WTC11 (cell line): ENCODE measurements at places on chromosomes 2 and 18.

DNA sequence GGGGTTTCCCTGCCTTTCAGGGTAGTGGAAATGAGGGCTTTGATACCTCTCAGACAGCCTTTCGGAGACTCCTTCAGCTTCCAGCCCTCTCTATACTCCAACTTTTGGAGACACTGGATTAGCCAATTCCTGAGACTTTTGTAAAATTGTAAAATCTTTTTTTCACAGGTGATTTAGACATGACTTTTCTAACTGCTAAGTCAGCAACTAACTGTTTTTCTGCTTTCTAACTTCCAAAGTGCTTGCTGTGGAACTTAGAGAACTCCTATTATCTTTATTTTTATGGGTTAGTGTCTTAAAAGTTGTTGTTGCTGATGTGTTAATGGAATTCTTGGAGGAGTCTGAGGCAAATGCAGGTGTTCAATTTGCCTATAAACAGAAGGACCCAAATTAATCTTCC, 616.7 kb upstream of the ID2 start:
- H3K4me3 ChIP-seq = no peak overlapping the region
- H3K27ac ChIP-seq = no peak overlapping the region
- peaks cover 8% of the 10 kb centered on the region; the same call in 1 of the 2 replicates for H3K27me3 ChIP-seq

- no peak overlapping the region for H3K27ac ChIP-seq
- H3K4me3 ChIP-seq = no peak overlapping the region
Measured at GRCh38 chr2:67295406-67295805, 101.7 kb upstream of the ETAA1 start.

GRCh38 chr18:60543646-60544045, 171.1 kb upstream of the MC4R start:
- H3K27me3 ChIP-seq = no peaks in the 10 kb centered on the region
- 0 out of 2 replicates have a peak, but pooled peaks cover 3% of the 10 kb centered on the region for H3K4me1 ChIP-seq
- DNase-seq = no peak
- H3K27ac ChIP-seq = no peak overlapping the region
- H3K36me3 ChIP-seq = no peaks in the 10 kb centered on the region

GRCh38 chr18:49459404-49460171, 857 bp downstream of the DYM start:
- peak overlapping the region; percentile 73 for H3K4me3 ChIP-seq
- no peak overlapping the region for H3K27ac ChIP-seq
- peaks cover 11% of the 10 kb centered on the region for H3K27me3 ChIP-seq
- peaks cover 19% of the 10 kb centered on the region for H3K4me1 ChIP-seq

DNA sequence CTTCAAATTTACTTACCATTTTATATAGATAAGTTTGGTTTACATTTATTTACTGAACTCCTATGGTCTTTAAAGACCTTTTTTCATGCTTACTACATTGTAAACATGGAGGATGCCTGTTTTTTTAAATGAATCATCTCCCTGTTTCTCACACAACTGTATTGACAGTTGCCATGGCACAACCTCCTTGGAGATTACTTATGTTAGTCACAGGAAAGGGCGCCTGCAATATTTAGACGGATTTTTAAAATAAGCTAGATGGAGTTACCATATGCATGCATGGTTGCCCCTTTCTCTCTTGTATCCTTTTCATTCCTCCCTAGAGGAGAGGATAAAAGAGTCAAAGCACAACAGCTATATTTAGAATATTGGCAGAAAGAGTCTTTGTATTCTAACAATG, 34.8 kb upstream of the CCDC102B start:
- H3K4me1 ChIP-seq = no peaks in the 10 kb centered on the region
- H3K27ac ChIP-seq = no peak overlapping the region
- DNase-seq = no peak
- peaks cover 2% of the 10 kb centered on the region; the same call in 1 of the 2 replicates for H3K27me3 ChIP-seq

DNA sequence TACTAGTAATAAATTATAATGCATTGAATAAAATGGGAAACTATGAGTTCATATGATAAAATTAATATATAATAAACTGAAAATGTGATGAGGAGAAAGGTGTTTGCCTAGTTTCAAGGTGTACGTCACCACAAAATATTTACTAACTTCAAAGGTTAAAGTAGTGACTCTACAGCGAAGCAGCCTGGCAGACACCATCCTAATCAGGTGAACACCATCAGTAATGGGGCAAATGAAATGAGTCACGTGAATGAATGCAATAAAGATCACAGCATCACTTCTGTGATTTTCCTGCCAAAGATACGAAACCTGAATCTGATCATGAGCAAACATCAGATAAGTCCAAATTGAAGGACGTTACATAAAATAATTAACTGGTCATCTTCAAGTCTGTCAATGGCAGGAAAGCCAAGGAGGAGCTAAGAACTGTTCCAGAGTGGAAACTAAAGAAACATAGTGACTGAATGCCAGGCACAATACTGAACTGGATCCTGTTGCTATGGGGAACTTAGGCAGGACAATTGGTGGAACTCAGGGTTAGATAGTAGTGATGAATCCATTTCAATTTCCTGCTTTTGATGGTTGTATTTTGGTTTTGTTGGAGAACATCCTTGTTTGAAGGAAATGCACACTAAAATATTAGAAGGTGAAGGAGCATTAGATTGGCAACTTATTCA, 12.1 kb upstream of the NOSTRIN start:
- H3K27ac ChIP-seq = no peak overlapping the region
- H3K4me3 ChIP-seq = no peak overlapping the region
- no peaks in the 10 kb centered on the region for H3K27me3 ChIP-seq
- H3K36me3 ChIP-seq = no peaks in the 10 kb centered on the region

- peaks cover 8% of the 10 kb centered on the region for H3K4me1 ChIP-seq
- no peak for DNase-seq
- H3K4me3 ChIP-seq = no peak overlapping the region
- no peaks in the 10 kb centered on the region for H3K36me3 ChIP-seq
- H3K27ac ChIP-seq = no peak overlapping the region
Measured at GRCh38 chr2:141038341-141038740, 1092.5 kb downstream of the LRP1B start.

DNA sequence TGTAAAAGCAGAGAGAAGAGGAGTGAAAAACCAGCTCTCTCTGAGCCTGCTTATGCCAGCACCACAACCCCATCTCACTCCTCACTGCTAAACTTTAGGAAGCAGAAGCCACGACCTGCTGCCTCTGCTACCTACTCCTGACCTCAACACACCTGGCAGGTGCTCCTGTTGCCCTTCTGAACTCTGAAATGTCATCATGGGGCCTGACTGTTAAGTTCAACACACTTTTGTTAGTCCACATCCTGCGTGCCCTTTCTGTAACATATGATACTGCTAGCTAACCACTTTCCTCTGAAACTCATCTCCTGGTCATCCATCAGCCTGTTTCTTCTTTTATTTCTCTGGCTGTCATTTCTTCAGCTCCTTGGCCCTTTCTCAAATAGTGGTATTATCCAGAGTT, 118.1 kb downstream of the EPB41L3 start:
- H3K36me3 ChIP-seq = no peaks in the 10 kb centered on the region
- H3K27me3 ChIP-seq = no peaks in the 10 kb centered on the region
- no peak for DNase-seq

DNA sequence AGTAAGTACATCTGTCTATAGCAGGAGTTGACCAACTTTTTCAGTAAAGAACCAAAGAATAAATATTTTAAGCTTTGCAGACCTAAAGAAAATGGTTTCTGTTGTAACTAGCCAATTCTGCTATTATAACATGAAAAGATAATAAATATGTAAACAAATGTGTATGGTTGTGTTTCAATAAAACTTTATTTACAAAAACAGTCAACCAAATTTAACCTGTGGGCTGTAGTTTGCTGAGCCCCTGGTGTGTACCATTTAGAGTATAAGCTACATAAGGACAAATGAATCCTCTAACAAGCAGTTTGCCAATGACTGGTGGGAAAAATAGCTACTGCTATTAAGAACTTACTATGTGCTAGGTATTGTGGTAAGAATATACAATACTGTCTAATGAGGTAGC, 79.4 kb downstream of the MAIP1 start:
- no peaks in the 10 kb centered on the region for H3K36me3 ChIP-seq
- H3K27ac ChIP-seq = no peak overlapping the region
- no peak overlapping the region for H3K4me3 ChIP-seq
- H3K27me3 ChIP-seq = no peaks in the 10 kb centered on the region
- no peak for DNase-seq
- H3K4me1 ChIP-seq = peaks cover 9% of the 10 kb centered on the region

DNA sequence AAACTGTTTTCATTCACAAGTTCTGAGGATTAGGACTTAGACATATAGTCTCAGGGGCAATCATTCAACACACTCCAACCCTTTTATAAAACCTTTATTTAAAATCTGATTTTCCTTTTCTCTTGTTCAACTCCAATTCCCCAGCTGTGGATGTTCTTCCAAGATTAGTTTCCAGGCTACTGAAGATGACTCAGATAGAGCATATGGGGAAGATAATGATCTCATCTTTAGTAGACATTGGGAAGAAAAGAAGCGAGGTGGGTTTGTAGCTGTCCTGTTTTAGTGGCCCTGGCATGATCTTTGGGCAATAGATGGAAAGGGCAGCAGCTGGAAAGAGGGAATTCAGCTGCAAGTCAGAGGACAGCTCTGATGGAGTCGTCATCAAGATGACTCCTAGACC, 247.7 kb upstream of the CCDC68 start:
- H3K36me3 ChIP-seq = peaks cover 8% of the 10 kb centered on the region
- H3K4me3 ChIP-seq = no peak overlapping the region
- DNase-seq = no peak
- no peak overlapping the region for H3K27ac ChIP-seq
- no peaks in the 10 kb centered on the region for H3K4me1 ChIP-seq
- H3K27me3 ChIP-seq = no peaks in the 10 kb centered on the region

- H3K27ac ChIP-seq = no peak overlapping the region
- H3K4me3 ChIP-seq = no peak overlapping the region
Measured at GRCh38 chr18:57294547-57294946, 57.8 kb upstream of the ST8SIA3 start.

- H3K27ac ChIP-seq = no peak overlapping the region
- DNase-seq = no peak
- no peaks in the 10 kb centered on the region; the same call in 1 of the 2 replicates for H3K27me3 ChIP-seq
- no peaks in the 10 kb centered on the region for H3K4me1 ChIP-seq
- no peak overlapping the region for H3K4me3 ChIP-seq
Measured at GRCh38 chr2:234269769-234270204, 219.3 kb downstream of the SPP2 start.

GRCh38 chr2:33388996-33389395, 87.5 kb upstream of the RASGRP3 start:
- H3K27ac ChIP-seq = no peak overlapping the region
- peaks cover 6% of the 10 kb centered on the region for H3K4me1 ChIP-seq
- DNase-seq = no peak
- H3K4me3 ChIP-seq = no peak overlapping the region
- no peaks in the 10 kb centered on the region for H3K27me3 ChIP-seq

DNA sequence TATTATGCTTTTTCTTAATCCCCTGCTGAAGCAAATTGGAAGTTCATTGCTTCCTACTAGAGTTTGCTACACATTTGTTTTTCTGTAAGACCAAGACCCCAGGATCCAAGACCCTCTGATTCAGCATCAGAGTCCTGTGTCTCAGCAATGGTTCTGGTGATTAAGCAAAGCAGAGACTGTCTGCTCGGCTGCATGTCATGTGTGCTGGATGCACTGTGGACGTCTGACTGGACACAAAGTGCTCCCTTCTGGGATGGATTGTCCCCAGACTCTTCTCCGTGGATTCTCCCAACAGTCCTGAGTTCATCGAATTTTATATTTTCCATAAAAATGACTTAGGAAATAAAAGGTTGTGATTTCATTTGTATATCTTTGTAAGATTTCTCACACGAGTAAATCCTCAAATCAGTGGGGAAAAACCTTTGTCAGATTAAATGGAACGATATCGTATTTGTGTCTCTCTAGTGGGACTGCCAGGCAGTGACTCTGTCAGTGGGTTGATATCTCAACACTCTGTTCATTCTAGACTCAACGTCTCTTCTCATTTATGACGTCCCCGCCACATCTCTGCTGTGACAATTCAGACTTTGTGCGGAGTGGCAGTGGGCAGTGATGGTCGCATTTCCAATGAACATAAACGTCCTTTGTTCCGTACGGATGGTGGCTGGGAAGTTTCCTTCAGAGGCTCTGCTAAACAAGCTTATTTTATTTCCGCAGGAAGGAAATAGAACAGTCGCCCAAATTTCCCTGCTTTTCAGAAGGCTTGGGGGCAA, 58.6 kb downstream of the NCAPH start:
- H3K27me3 ChIP-seq = peaks cover 2% of the 10 kb centered on the region; the same call in 1 of the 2 replicates
- DNase-seq = no peak
- no peak overlapping the region for H3K4me3 ChIP-seq
- no peak overlapping the region for H3K27ac ChIP-seq
- no peaks in the 10 kb centered on the region for H3K4me1 ChIP-seq

- H3K4me3 ChIP-seq = no peak overlapping the region
- no peaks in the 10 kb centered on the region for H3K36me3 ChIP-seq
- no peaks in the 10 kb centered on the region for H3K4me1 ChIP-seq
- no peak overlapping the region for H3K27ac ChIP-seq
- DNase-seq = no peak
Measured at GRCh38 chr2:213018340-213018901, 133.0 kb downstream of the IKZF2 start.

- H3K4me3 ChIP-seq = no peak overlapping the region
- DNase-seq = no peak
- peaks cover 13% of the 10 kb centered on the region for H3K4me1 ChIP-seq
- H3K27me3 ChIP-seq = no peaks in the 10 kb centered on the region
- peak overlapping the region; percentile 94 for H3K27ac ChIP-seq
Measured at GRCh38 chr2:193527146-193527545, 1332.4 kb upstream of the TMEFF2 start.

- H3K36me3 ChIP-seq = no peaks in the 10 kb centered on the region
- no peak overlapping the region for H3K27ac ChIP-seq
- H3K4me1 ChIP-seq = peaks cover 7% of the 10 kb centered on the region
- DNase-seq = no peak
Measured at GRCh38 chr2:2839782-2840531, 508.9 kb upstream of the MYT1L start.
